Coronary artery (tissue), 2 donors: ENCODE measurements at places on chromosomes 6 and 20.

DNA sequence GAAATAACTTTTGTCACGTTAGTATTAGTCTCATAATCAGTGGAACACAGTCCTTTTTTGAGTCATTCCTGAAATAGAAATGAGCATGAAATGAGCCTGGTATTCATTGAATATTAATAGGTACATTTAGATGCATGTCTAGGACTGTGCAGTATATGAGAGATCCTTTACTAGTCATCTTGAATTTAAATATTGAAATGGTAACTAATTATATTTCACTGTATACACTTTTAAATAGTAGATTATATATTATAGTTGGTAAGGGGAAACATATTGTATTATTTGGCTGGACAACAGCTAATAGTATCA, 59.4 kb downstream of the RSPO3 start:
- DNase-seq = no peak

DNA sequence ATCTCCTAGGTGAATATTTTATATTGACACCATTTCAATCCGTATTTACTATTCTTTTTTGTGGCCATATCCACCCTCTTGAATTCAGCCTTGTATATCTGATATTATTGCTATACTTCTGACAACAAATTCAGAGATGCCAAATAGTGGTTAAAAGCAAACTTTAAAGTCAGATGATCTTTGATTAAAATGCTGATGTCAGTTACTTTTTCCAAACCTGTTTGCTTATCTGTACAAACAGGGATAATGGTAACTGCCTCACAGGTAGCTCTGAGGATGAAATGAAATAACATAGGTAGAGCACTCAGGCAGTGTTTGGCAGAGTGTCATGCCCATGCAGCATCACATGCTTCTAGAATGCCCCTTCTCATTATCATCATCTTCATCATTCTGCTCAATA, 19.2 kb downstream of the PPIL6 start:
- DNase-seq = no peak

- DNase-seq = no peak
These were observed 29.8 kb downstream of the TENT5A start for GRCh38 chr6:81722506-81723223.

DNA sequence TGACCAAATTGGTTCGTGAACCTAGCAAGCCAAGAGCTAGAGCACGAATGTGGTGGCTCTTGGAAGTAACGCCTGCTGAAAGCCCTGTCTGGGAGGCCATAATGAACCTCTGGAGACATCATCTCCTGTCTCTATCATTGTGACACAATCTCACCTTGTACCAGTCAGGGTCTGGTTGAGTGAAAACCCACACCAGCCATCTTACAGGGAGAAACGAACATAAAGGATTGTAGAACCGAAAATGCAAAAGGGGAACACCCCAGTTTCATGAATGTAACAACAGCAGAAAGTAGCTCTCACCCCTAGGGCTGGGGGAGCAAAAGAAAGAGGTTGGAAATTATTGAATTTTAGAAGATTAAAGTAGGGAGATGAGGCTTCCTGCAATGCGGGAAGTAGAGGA, 50.9 kb upstream of the TAB2 start:
- DNase-seq = no peak

GRCh38 chr6:99559057-99559456, 9.4 kb downstream of the CCNC start:
- DNase-seq = no peak

GRCh38 chr6:162899148-162899547, 171.4 kb downstream of the PACRG start:
- no peak for DNase-seq

GRCh38 chr20:42576167-42576566, 613.5 kb downstream of the PTPRT start:
- DNase-seq = no peak

- DNase-seq = no peak
These were observed 57.6 kb downstream of the L3MBTL3 start for GRCh38 chr6:130075879-130076460.

DNA sequence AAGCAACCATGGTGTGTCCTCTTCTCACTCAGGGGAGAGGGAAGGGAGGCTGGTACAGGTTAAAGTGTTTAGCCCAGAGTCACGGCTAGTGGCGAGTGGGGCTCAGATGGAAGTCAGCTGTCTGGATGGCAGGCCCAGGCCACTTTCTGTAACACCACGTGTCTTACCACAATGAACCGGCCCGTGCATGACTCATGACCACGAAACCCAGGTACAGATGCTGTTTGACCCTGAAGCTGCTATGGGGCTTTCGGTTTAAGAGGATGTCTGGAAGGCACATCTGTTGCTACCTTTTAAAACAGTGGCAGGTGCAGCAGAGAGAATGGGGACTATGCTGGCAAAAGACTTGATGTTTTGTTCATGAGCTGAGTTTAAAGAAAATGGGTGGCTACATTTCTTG, 36.5 kb upstream of the MPC1 start:
- DNase-seq = no peak

DNA sequence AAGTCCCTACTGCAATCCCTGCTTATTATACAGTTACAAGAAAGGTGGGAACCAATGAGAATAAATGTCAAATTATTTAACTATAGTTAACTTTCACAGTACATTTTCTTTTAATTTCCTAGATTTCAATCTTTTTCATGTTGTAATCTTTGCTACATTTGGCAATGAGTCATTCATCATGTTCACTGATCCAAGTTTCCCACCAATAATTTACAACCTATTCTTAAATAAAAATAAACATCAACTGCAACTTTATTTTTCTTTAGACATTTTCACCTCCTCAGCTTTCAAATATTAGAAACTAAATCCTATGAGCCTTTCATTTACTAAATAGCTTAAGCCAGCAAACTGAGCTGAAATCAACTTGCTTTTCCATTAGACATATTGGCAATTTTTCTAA, 541.3 kb upstream of the BTBD3 start:
- no peak for DNase-seq

DNA sequence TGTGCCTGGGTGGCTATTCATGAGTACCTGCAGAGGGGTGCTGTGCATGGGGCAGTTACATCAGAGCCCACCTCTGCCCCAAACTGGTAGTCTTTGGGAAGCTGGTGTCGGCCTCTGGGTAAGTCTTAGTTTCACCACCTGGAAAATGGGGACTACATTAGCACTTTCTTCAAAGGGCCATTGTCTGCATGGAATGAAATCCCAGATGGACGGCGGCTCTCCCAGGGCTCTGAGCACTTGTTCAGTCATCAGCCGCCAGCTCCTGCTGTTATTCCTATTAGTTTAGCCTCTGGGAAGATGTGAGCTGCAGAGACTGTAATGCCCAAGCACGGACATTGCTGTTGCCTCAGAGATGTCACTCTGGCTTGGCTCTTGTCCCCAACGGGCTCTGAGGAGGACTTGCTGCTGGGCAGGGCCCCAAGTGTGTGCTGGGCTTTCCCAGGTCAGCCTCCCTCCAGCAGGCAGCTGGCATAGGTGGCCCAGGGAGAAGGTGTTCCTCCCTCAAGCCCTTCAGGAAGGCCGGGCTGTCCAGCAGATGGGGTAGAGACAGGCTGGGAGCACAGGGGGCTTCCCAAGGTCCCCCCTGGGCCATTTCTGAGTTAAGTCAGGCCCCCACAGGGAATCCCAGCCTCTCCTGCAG, 268.3 kb downstream of the TFAP2C start:
- DNase-seq = no peak

DNA sequence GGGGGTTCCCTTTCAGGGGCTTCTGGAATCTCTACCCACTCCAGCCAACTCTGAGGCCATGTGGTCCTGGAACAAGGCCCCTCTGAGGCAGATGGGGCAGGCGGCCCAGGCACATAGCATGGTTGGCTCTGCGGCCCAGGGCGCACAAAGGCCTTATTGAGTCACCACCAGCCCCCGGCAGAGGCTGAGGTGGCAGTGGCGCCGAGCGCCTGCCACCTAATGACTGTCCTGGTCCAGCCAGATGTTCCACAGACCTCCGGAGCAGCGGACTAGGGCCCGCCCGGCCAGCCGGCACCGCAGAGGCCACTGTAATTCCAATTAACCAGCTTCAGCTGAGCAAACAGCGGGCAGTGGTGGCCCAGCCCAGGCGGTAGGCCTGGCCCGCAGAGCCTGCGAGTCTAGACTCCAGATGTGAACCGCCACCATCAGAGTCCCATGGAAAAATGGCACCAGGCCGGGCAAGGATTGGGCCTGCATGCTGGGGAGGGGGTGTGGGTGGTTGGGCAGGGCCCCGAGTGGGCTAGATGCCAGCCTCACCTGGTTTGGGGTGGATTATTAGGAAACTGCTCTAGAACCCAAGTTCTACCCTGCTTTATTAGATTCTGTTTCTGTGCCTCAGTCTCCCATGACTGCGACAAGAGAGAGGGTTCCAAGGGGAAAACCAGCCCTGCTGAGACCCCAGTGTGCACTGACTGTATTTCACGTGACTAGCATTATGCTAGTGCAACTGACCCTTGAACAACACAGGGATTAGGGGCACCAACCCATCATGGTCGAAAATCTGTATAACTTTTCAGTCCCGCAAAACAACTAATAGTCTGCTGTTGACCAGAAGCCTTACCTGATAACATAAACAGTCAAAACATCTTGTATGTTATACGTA, 34.1 kb upstream of the ID1 start:
- DNase-seq = no peak

DNA sequence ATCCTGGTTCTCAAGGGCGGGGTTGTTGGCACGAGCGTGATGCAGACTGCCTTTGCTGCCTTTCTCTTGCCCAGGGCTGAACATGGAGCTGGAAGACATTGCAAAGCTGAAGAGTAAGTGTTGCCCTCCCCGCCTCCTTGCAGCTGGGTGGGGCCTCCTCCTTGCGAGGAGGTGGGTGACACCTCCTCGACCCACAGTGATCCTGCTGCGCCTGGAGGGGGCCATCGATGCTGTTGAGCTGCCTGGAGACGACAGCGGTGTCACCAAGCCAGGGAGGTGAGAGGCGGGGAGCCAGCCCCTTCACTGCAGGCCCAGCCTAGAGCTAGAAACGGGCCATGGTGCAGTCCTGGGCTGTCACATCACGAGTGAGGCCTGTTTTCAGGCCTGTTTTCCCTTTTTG, 18.4 kb upstream of the TNFRSF6B start:
- DNase-seq = no peak
